ENCODE measurements at places on chromosomes 11 and 22.
A peak's percentile ranks its signal among the peaks of the same experiment; 100 is the strongest.

GRCh38 chr11:130449310-130449990 lies 1.0 kb downstream of the ADAMTS15 start:
- no peak for DNase-seq

DNA sequence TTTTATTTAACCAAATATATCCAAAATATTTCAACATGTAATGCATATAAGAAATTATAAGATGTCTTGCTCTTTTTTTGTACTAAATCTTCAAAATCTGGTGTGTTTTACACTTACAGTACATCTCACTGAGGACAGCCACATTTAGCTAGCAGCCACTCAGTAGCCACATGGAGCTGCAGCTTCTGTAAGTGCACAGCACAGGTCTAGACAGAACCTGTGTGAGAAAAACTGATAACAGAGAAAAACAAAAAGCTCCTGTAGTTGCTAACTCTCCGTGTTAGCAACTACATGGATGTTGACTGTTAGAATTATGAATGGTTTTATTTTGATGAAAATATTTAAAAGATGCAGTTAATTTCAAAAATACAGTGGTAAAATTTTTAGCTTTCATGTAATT lies 22.2 kb downstream of the ASRGL1 start:
- DNase-seq: no peak

DNA sequence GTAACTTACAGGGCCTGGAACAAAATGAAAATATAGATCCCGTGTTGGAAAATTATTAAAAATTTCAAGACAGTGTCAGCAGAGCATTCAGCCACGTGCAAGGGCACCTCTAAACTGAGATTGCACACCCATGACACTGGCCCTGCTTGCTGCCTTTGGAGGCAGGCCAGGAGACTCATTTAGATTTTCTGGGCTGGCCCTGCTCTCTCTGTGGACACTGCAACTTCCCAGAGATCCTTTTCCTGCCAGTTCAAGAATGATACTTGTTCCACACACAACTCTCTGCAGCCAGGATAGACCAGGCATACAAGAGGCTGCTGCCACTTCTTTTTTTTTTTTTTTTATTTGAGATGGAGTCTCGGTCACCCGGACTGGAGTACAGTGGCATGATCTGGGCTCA lies 56.7 kb upstream of the PTPRJ start:
- DNase-seq: no peak

DNA sequence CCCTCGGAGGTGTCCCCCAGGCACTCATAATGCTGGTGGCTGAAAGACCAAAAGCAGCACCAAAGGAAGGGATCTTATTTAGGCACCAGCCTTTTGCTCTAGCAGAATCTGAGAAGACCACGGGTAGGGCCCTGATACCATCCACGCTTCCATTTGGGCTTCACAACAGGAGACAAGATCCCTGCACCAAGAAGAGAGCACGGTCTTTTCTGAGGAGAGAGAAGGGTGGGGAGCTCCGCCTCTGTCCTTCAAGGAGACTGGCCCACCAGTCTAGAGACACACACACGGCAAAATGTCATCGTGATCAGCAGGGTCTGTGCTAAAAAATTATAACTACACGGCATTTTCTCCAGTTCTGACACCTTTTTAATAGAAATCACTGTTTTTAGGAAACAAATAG lies 9.8 kb downstream of the LARGE2 start:
- no peak for DNase-seq

- DNase-seq: no peak
Measured at GRCh38 chr22:24440270-24440717, 12.9 kb downstream of the ADORA2A start.

- no peak for DNase-seq
Measured at GRCh38 chr22:23574877-23575276, 5.2 kb downstream of the IGLL1 start.

DNA sequence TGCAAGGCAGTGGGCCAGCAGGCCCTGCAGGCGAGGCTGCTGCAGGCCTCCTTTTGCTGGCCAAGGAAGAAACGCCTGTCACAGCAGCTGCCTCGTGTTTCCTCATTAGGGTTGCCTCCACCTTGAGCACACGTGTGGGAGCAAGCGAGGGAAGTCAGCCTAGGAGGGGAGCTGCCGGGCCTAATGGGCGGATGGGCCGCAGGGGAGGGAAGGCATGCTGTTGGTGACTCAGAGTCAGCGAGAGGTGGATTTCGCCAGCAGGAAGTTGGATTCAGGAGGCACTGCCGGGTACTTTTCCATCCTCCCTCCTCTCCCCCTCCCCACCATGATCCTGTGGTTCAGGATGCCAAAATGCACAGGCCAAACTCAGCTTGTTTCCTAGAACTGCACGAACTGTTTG lies 498.7 kb downstream of the METTL15 start:
- DNase-seq: no peak

- DNase-seq: no peak
Measured at GRCh38 chr11:14687943-14688627, 44.5 kb downstream of the PDE3B start.

GRCh38 chr11:31974366-31975136 lies 116.3 kb upstream of the RCN1 start:
- DNase-seq: peak; percentile 38

- DNase-seq: no peak
Measured at GRCh38 chr22:23503142-23503541, 76.9 kb downstream of the IGLL1 start.

GRCh38 chr11:91194546-91194945 lies 971.7 kb upstream of the CHORDC1 start:
- DNase-seq: no peak

DNA sequence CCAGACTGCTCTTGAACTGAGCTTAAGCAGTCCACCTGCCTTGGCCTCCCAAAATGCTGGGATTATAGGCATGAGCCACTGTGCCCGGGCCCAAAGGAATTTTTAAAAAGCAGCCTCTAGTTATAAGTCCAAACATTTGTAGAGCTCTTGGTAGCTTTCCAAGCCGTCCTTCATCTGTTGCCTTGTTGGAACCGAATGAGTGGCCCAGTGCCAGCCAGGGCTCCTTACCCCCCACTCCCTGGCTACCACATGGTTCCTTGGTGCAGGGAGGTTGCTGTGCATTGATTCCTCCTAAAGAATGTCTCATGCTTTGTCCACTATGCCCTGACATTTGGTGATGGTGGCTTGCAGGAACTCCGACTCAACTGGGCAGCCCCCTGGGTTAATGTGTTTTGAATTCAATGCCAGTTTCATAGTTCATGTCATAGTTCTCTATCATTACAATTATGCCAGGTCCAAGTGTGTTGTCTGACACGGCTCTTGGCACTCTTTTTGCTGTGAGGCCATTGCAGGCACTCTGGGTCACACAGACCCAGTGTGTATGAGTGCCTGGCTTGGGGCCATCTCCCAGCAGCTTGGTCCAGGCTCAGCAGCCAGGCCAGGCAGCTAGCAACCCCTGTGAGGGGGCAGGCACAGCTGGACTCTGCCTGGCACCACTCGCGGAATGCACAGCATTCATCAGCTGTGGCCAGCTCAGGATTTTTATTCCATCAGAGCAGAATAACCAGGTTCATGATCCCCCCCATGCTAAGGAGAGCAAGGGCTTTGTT lies 13.3 kb upstream of the MICALL1 start:
- no peak for DNase-seq

DNA sequence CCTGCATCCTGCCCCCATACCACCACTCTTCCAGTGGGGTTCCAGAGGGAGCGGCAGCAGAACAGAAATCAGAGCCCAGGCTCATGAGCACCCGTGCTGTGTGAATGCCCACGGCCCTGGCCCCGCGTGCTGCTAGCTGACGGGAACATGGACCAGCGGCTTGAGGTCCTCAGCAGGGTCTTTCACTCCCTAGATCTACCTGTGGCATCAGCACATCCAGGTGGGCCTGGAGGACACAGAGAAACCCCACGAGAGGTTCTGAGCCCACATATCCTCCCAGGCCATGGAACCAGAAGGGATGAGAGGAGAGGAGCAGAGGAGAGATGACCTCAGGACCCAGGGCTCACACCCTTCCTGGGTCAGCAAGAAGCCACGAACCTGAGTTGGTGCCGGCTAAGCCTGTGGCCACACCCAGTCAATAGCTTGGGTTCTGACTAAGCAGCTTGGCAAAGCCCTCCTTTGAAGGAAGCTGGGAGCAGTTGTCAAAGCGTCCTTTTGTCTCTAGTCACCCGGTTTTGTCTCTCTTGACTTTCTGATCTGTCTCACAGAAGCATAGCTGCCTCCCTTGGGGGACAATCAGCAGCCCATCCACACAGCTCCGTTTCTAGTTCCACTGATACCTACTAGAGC lies 89.3 kb upstream of the LMO1 start:
- DNase-seq: no peak

DNA sequence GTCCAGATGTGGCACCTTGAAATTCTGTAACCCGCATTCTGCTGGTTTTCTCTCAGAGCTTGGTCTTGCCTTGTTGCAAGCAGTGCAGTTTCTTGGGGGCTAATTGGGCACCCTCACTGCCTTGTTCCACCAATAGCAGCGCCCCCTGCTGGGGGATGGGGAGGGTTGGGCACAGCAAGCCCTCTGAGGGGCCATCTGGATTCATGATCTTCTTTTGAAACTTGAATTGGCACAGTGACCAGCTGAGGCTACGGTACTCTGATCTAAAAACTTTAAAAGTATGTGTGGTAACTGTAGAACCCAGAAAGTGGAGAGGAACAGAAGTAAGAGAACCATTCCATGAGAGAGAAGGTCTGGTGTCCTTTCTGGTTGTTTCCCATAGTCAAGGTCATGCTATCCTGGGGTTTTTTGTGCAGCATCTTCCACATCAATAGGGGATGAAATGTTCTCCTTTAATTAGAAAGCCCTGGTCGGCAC lies 64.2 kb downstream of the MED15 start:
- no peak for DNase-seq

GRCh38 chr11:1206391-1207271 lies 16.2 kb upstream of the MUC5B start:
- no peak for DNase-seq

DNA sequence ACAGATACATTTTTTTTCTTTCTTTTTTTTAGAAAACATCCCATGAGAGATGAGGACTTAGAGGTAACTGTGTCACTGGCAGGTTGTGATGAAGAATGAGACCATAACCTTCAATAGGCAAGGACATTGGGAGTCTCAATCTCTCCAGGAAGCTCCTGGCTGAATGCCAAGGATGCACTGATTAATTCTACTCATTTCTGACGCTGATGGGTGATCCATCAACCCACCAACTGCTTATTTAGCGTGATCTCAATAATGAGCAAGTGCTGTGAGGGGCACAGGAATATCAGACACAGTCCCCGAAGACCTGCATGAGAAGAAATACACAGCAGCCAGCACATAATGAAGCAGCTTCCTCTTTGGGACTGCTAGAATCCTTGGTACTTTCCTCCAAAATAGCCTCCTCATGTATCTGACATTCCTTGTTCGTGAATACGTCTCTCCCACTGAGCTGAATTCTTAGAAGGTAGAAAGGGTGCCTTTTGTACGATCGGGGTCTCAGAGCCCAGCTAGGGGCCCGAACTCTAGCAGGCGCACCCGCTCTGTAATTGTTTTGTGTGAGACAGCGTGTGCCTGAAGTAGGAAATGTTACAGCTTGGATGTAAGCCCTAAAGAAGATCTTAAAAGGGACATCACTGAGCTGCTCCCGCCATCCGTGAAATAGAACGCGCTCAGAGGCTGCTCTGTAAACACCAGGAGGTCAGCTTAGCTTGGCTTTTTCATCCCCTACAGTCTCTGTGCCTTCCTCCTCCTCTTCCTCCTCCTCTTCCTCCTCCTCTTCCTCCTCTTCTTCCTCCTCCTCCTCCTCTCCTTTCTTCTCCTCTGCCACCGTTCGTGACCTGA lies 7.2 kb downstream of the CLMP start:
- no peak for DNase-seq

DNA sequence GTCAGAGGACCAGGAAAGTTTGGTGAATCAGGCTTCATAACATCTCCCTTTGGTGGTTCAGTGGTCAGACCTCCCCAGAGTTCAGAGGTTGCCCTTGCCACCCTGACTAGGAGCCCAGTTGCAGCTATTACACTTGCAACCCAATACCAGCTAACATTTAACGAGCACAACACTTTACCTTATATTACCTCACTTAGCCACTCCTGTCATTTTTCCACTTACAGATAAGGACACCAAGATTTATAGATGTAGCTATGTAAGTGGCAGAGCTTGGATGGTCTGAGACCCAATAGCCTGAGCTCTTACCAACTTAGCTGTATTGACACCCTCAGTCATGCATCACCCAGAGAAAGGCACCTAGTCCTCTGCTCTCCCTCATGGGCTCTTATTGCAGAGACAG lies 234.7 kb downstream of the INSC start:
- DNase-seq: no peak

DNA sequence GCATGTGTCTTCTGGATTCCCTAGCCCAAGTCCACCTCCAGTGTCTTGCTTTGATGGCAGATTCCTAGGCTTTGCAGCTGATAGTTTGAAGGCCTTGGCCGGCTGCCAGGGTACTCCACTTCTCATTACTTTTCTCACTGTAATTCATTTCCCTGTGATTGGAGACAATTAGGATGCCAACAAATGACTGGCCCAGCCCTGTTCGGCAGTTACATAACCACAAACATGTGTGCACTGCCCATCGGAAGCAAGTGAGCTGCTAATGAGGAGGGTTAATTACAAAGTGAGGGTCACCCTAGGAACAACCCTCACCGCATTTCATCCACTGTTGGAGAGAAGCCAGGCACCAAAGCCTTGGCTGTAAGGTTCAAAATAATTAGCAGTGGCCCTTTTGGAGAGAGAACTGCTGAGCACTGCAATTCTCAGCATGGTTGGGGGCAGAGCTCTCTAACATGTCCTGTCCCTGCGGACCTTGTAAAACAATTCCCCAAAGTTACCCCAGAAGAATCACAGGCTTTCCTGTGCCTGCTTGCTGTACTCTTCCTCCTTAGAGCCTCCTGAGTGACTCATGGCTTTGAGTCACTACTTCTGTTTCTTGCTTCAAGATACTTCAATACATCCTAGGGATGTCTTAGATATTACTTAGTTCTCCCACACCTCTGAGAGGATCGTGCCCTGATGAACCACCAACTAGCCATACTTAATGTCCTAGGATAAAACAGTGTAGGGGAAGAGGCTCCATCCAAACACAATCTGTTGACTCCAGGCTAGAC lies 109.7 kb upstream of the GALNT18 start:
- peak; percentile 4 for DNase-seq

DNA sequence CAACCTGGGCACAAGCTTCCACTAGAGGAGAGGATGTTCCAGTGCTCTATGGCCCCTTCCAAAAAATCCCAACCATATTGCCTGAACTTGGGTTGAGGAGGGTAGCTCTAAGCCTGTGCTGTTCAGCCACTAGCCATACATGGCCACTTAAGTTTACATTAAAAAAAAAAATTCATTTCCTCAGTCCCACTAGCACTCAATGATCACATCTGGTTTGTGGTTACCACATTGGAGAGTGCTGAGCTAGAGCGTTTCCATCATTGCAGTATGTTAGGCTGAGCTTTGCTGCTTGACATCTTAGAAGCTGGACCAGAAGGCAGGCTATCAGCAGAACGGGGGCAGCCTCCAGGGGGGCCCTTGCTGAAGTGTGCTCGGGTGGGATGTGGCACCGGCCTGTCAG lies 43.5 kb upstream of the CYP2D6 start:
- DNase-seq: no peak

DNA sequence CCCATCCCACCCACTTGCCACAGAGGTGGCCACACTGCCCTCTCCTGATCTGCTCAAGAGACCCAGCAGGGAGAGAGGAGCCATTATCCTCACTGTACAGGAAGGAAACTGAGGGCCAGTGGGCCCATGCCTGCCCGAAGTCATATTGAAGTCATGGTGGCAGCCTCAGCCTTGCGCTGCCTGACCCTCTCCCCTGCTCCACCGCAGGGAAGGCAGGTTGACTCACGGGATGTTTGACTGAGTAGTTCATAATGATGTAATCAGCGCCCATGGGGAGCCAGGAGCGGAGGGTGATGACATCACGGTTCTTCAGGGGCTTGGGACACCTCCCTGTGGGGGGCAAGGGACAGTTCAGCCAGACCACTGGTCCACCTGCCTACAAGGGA lies 6.1 kb upstream of the ARAP1 start:
- no peak for DNase-seq

- no peak for DNase-seq
Measured at GRCh38 chr11:766106-766935, 11.0 kb downstream of the GATD1 start.
